ENCODE measurements at places on chromosomes 11 and 22.

DNA sequence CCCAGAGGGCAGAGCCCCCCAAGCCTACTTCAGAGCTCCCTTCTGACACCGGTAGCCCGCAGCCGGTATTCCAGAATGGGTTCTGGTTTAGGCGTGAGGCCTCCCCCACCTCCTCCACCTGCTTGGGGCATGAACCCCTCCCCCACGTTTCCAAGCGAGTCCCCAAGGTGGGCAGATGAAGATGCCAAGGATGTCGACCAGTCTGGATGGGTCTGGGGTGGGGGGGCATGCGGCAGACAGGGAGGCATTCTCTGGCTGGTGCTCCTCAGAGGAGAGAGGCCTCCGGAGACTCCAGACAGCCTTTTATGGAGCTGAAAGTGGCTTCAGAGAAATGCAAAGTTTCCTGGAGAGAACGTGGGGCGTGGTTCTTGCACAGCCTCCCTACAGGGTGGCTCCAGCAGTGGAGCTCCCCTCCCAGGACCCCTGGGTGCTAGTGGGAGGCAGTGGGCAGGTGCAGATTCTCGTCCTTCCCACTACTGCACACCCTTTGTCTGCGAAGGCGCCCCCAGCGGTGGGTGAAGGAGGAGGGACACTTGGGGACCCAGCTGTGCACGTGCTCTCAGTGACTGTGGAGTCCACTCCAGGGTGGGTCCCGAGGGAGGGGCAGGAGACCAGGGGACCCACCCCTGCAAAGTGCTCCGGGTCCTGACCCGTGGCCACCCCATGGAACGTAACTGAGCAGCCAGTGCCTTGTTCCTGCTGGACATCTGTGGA lies 4.2 kb downstream of the CCND1 start:
- DNase-seq = no peak

GRCh38 chr11:128501632-128502549 lies 85.5 kb downstream of the ETS1 start:
- no peak for DNase-seq

DNA sequence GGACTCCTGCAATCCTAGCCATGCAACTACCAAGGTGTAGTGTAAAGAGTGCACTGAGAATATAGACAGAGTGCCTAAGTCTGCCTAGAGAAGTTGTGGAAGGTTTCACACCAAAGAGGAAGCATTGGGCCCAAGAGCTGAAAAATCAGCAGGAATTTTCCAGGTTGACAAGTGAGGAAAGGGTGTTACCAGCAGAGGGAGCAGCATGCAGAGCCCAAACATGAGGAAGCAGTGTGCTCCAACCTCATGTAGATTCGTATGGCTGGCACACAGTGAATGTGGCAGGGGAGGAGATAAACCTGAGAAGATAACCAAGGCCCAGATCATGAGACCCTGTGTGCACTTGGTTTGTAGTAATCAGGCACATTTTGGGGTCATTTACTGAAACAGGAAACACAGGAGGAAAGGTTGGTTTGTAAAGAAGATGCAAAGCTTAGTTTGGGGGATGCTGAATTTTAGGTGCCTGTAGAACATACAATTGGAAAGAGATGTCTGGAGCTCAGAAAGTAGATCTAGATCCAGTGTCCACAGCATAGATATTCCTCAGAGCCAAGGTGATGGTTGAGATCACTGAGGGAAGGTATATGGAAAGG lies 1.7 kb downstream of the HPX start:
- no peak for DNase-seq

DNA sequence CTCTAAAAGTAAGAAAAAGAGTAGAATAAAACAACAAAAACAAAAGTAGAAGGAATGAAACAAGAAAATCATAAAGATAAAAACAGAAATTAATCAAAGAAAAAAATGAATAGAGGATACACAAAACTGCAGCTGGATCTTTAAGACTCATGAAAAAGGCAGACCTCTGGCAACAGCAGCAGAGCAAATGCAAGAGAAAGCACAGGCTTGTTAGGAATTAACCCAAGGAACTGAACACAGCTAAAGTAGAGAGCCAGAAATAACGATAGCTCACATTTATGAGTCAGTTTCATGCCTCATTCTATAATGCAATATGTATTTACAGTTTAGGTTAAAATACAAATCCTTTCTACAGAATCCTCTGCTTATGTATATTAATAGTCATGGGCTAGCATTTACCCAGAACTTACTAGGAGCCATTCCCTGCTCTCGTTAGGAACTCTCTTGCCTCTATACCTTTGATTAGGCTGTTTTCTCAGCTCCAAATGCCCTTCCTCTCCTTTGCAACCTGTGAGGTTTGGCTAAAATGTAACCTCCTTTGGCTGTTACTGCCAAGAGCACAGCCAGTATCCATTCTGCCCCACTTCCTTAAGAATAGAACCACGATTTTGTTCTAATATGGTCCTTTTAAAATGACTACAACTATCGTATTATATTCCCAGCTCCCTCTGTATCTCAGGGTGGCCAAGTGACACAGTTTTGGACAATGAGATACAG lies 38.3 kb upstream of the NFAM1 start:
- DNase-seq = no peak

- DNase-seq = no peak
Observed at GRCh38 chr11:33543823-33544222, 156.8 kb downstream of the C11orf91 start.

DNA sequence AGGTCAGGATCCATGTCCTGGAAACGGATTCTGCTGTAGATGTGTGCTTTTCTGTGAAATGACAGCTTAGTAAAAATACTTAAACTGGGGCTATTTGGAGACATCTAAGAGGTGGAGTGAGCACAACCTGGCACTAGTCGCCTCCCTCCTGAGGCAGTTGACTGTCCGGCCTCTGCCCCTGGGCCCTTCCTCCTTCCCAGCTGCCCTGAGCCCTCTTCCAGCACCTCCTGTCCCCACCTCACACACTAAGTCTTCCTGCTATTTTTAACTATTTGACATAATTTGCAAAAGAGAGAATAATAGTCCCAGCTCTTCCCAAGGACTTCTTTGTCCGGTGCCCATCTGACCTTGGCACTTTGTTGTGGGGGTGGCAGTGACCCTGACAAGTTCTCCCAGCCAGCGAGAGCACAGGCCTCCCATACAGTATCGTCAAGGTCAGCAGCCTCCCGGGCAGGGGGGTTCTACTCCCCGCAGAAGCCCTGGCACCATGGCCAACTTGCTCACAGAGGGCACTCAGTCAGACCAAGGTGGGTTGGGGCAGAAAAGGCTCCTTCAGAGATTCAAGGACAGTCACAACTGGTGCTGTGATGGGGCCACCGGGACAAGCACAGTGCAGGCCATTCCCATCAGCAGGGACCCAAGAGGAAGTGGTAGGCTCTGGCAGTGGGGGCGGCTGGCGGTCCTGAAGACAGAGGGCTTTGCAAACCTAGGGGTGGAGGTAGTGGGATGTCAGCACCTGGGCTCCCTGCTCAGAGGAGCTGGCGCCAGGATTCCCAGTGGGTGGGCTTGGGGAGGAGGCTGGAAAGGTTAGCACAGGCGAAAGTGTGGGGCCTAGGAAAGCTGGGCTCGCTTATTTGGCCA lies 5.5 kb upstream of the NEAT1 start:
- no peak for DNase-seq

DNA sequence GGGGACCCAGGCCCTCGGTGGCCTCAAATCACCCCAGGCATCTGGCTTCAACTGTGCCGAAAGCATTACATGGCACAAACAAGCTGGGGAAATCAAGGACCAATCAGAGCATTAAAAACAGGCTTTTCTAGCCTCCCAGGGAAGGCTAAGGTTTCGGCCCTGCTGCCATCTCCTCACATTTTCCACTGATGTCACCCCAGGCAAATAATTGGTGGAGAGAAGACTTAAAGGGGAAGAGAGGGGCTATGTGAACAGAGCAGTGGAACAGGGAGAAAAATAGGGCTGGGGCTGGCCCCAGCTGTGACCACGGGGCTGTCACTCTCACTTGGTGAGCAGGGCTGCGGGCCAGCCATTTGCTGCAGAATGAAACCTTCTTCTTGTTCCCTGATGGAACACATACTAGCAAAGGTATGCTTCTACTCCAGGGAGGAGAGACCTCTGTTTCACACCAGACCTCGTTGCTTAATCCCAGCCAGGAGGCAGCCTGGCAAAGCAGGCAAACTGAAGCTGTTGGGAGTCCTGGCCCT lies 581.3 kb downstream of the SOX6 start:
- DNase-seq = no peak

GRCh38 chr11:44409558-44410236 lies 99.8 kb upstream of the ALX4 start:
- DNase-seq = no peak

DNA sequence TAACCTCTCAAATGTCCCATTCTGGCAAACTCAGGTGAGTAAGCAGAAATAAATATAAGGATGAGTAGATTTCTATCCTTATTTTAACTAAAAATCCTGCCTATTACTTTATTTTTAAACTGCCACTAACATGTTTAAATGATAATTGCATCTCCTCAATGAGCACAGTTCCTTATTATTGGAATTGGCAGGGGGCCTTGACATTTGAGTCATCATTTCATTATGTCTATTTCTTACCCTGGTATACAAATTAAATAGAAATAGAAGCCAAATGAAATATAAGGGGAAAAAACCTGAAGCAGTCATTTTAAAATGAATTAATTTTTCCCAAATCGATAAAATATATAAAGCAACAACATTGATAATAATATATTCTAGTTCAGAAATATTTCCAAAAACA lies 81.2 kb downstream of the GUCY1A2 start:
- DNase-seq = no peak

- DNase-seq = no peak
Observed at GRCh38 chr11:58592760-58593472, 14.1 kb downstream of the ZFP91 start.

GRCh38 chr22:48425091-48425506 lies 1402.6 kb downstream of the BRD1 start:
- DNase-seq = no peak

- DNase-seq = no peak
Observed at GRCh38 chr11:119774172-119774763, 45.3 kb upstream of the NECTIN1 start.

DNA sequence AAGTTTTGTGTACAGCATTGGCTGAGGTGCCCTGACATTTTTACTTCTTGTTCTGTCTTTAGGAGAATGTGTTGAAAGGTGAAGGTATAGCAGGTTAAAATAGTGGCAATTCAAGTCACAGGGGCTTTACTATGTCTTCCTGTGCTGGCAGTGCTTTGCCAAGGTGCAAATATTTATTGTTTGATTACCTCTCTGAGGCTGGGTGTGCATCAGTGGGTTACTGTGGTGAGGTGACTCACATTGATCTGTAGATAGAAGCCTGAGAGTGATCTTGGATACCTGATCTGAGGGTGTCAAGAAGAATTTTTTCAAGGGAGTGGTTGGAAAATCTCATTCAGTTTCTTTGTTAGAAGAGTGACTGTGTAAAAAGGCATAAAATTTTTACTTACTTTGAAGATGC lies 90.0 kb downstream of the ARHGAP42 start:
- DNase-seq = no peak

GRCh38 chr22:26780521-26780920 lies 123.1 kb downstream of the MIAT start:
- DNase-seq = no peak

DNA sequence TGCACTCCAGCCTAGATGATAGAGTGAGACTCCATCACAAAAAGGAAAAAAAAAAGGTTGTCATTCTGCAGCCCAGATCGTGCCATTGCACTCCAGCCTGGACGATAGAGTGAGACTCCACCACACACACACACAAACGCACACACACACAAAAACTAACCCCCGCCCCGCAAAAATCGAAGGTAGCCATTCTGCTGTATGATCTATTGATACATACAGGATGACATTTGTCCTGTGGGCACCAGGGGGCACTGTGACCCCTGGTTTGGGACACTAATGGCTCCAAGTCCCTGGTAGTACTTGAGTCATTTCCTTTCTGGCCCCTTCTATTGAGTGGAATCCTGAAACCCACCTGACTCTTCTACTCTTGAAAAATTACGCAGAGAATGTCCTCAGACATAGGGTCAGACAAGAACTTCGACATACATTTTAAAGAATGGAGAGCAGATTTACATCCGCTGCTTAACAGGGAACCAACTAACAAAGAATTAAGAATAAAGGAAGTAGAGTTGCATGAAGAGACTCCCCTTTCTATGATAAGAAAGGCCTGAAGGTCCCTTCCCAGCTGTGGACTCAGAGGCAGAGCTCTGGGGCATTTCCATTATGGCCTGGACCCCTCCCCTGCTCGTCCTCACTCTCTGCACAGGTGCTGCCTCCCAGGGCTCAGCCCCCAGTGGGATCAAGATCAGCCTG lies 35.0 kb upstream of the PRAME start:
- peak; percentile 11 for DNase-seq

DNA sequence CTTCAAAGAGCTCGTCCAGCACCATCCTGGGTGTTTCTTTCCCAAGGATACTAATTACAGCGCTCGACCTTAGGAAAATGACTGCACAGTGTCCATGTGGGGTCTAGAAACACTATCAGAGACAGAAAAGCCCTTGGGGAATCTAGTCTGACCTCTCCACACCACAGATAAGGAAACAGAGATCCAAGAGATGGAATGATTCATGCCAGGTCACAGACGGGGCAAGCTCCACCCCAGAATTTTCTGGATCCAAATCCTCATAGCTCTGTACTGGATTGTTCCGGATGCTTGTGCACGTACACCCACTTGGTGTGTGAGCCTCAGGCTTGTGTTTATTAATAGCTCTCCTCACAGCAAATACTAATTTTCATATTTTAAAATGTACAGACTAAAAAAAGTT lies 11.3 kb downstream of the ABTB2 start:
- no peak for DNase-seq

- no peak for DNase-seq
Observed at GRCh38 chr11:1652771-1653540, 23.4 kb downstream of the KRTAP5-5 start.

GRCh38 chr11:20522536-20522935 lies 76.9 kb upstream of the SLC6A5 start:
- DNase-seq = no peak

GRCh38 chr11:7528514-7529049 lies 14.8 kb downstream of the PPFIBP2 start:
- no peak for DNase-seq

DNA sequence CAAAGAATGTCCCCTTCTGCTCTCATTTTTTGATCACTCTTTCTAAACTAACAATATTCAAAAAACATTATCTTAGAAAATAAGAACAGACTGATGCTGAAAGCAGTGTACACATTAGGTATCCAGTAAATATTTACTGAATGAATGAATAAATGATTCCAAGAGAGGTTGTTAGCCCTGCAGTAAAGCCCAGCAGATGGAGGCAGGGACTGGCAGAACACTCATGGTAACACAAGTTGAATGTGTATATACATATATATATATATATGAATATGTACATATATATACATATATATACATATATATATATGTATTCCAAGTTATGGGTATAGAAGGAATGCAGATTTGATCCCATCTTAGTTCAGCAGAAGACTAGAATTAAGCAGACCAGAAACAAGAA lies 546.3 kb downstream of the RAB38 start:
- no peak for DNase-seq
